ENCODE measurements at places on chromosomes 2 and 18.

GRCh38 chr2:64923385-64923710 is 65.9 kb upstream of the SLC1A4 start:
- DNase-seq: no peak

GRCh38 chr2:98149333-98149697 is 62.3 kb downstream of the VWA3B start:
- peak; percentile 44 for DNase-seq

DNA sequence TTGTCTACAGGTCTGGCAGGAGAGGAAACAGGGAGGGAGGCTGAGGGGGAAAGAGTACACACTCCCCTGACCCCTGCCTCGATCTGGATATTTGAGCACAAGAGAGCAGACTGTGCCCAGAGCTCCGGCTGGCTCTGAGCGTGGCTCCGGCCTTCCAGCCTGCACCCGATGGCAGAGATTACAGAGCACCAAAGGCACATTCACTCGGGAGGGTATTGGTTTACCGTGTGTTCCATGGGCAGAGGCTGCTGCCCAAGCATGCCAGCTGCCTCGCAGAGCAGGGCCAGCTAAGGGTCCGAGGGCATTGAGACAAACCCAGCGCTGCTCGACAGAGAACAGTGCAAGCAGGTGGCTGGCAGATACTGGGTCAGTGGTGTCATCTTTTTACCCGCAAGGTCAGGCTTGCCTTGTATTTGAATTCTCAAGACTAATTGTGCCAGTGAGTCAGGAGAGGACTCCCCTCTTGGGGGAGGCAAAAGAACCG is 132.2 kb downstream of the TNS1 start:
- no peak for DNase-seq

- DNase-seq: no peak
Observed at GRCh38 chr2:27275211-27276150, at the start of gene DNAJC5G. Gene DNAJC5G, plus strand, starts transcription at chr2:27275433. Its CDS starts 1,296 bp downstream, at chr2:27276729.

GRCh38 chr18:47545613-47546012 is 294.2 kb upstream of the SKOR2 start:
- no peak for DNase-seq

DNA sequence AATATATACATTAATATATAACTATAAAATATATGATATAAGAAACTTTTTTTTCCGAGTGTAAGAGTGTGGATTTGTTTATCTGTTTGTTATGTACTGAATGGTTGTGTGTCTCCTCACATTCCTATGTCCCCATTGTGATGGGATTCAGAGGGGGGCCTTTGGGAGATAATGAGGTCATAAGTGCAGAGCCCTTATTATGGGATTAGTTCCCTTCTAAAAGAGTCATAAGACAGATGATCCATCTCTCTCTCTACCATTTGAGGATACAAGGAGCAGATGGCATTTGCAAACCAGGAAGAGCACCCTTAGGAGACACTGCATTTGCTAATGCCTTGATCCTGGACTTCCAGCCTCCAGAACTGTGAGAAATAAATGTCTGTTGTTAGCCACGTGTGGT is 30.3 kb upstream of the SAP130 start:
- DNase-seq: no peak

- no peak for DNase-seq
Observed at GRCh38 chr2:183592271-183592670, 468.0 kb downstream of the NUP35 start.

- no peak for DNase-seq
Observed at GRCh38 chr2:158094487-158095092, 7.1 kb upstream of the UPP2 start.

- DNase-seq: no peak
Observed at GRCh38 chr2:64937687-64938491, 51.3 kb upstream of the SLC1A4 start.

GRCh38 chr2:201532686-201533304 is 81.3 kb downstream of the STRADB start:
- peak; percentile 16 for DNase-seq

GRCh38 chr2:183001948-183002347 is 36.3 kb downstream of the NCKAP1 start:
- DNase-seq: no peak

DNA sequence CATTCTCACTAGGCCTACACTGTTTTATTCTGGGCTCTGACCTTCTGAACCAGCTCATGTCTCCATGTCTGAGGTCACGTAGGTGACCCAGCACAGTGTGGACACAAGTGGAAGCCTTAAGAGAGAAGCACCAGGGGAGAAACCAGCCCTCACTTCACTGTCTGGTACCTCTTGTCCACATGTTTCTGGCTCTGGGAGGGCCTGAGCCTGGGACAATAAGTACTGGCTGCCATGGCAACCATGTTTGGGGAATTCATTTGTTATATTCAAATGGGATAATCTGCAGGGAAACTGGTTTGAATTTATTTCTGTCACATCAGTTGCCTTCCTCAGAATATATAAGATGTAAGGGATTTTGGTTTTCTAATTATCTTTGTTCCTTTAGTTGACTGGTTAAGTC is 23.3 kb downstream of the MYO3B start:
- no peak for DNase-seq

- DNase-seq: peak; percentile 42
Observed at GRCh38 chr2:39141334-39142271, 20.8 kb upstream of the SOS1 start.

- DNase-seq: no peak
Observed at GRCh38 chr2:593356-594026, 83.7 kb downstream of the TMEM18 start.

DNA sequence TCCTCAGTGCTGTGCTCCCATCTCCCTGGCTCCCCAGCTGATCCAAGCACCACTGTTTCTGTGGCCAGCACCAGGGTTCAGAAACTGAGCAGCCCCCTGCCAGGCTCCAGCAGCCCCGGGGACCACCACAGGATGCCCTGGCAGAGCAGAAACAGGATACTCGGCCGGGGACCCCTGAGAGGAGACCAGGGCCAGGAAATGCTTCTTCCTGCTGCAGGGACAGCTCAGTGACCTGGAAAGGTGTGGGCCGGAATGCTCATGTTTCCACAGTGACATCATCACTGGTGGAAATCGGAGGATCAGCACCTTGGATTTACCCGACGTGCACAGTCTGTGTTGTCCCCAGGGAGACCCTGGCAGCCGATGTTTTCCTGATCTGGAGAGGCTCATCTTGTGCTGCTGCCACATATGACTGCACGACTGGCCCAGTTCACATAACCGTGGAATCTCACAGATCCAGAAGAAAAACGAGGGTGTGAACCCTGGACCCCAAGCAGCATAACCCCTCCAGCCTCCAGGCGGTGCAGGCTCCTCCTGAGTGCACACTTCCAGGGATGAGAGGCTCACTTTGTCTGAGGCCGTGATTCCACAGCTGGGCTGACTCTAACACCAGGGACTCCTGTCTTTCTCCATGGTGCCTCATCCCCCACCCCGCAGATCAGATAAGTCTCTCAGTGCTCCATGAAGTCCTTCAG is 58.0 kb downstream of the DDX1 start:
- DNase-seq: no peak

DNA sequence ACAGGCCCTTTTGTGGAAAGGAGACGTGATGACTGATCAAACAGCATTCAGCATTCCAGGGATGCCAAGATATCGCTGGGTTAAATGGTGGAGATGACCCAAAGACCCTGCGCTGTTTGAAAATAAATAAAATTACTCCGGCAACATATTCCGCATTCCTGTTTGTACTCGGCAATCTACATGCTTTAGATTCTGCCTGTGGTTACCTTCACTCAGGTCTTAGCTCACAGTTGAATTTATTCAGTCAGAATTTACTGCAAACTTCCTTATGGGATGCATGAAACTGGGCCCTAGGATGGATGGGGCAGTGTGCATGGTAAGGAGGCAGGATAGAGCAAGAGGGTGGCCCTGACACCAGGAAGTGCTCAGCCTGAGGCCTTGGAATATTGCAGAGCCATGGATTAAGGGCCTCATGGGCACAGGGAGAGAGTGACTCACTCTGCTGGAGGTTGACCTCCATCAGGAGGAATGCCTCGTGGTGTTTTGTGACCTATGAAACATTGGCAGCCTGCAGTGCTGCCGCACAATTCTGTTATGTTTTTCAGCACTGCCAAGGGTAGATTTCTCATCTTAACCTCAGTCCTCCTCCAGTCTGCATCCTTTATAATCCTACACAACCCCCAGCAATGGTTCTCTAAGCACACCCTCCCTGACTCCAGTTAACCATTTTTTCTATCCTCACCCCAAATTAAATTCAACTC is 321.4 kb downstream of the IRS1 start:
- DNase-seq: peak; percentile 85

GRCh38 chr2:175057078-175057685 is 52.0 kb upstream of the CHN1 start:
- no peak for DNase-seq

DNA sequence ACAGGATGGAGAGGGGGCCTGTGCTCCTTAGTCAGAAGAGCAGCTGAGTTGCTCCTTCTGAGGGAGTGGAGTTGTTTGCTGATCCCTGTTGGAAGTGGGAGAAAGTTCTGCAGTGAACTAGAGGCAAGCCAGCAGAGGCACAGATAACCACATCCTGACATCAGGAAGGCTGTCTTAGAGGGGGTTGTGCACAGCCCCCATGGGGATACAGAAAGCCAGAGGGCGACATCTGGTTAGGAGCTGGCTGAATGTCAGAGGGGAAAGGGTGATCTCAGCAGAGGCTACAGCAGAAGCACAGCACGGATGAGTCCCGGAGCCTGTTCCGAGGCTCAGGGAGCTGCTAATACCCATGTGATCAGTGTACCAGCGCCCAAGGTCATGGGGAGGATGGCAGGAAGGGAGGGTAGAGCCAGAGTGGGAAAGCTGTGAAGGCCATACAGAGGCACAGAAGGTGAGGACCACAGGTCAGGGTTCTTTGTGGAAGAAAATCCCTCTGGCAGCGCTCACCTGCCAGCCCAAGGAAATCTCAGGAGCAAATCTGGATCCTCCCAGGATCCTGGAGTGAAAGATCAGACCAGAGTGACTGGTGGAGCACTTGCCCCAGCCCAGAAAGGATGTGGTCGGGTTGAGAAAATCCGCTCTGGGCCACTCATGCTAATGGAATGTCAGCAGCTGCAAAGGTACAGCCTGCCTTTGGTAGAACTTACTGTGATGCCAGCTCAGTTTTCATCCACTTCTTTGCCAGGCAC is 111.8 kb downstream of the STPG4 start:
- DNase-seq: peak; percentile 99

DNA sequence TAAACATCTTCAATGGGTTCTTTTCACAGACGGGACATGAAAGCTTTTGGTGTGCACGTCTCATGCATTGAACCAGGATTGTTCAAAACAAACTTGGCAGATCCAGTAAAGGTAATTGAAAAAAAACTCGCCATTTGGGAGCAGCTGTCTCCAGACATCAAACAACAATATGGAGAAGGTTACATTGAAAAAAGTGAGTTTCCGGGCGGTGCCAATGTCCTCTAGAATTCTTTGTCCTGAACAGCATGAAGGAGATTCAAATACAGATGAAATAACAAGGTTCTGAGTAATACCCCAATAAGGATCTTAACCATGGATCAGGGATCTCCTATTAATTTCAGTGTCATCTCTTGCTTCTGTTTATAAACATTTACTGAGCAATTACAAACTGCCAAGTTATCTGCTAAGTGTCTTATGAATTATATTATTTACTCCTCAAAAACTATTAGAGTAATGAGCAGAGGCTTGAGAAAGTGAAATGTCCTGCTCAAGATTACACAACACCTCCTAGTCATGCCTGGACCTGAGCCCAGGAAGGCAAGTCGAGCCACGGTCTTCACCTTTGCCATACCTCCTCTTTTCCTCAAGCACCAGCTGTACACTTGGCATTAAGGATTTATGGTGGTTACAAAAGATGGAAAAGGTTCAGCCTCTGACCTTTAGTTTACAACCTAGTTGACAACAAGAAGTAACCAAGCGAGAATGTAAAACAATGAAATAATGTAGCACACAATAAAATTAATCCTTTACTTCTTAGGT is 22.6 kb downstream of the DHRS9 start:
- DNase-seq: no peak
